ENCODE measurements at places on chromosomes 11 and 22.

DNA sequence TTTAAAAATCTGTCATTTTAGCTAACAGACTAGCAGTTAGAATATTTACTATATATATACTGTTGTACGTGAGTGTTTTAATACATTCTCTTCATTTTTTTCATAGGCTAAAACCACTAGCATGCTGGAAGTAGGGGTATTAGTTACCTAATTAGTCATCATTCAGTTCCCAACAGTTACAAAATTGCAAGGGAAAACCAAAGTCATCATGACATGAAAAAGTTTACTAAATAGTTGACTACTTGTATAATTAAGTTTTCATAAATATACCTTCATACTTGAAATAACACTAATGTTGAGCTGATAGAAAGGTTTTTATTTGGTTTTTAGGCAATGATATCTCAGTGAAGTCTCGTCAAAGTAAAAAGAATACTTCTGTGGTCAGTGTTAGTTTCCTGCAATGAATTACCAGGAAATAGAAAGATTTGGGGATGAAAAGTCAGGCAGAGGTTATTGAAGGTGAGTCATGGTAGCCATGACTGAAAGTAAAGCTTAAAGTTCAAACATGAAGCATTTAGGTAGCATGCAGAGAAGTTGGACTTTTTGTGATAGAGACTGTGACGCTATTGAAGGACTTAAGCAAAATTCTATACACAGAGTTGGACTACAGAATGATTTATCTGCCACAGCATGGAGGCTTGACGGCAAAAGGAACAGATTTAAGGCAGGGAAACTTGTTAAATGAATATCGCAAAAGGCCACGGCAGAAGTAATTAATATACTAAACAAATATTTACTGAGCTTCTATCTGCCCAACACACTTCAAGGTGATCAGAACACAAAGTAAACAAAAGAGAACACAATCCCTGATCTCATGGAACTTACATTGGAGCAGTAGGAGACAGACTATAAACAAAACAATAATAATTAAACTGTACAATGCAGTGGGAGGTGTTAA, 828.1 kb upstream of the FAT3 start:
- no peak for DNase-seq

DNA sequence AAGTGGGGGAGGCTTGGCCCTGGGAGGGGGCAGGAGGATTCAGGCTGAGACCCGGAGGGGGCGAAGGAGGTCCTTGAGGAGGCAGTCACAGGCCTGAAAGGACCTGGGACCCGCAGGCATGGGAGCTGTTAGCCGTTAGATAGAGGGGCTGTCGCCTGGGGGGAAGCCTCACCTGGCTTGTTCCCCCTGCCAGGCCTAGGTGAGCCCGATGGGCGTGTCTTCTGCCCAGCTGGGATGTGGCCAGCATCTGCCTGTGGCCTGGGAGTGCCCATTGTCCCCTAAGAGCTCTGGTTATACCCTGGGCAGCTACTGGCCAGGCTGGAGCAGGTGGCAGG, 1.8 kb upstream of the DUSP8 start:
- no peak for DNase-seq

DNA sequence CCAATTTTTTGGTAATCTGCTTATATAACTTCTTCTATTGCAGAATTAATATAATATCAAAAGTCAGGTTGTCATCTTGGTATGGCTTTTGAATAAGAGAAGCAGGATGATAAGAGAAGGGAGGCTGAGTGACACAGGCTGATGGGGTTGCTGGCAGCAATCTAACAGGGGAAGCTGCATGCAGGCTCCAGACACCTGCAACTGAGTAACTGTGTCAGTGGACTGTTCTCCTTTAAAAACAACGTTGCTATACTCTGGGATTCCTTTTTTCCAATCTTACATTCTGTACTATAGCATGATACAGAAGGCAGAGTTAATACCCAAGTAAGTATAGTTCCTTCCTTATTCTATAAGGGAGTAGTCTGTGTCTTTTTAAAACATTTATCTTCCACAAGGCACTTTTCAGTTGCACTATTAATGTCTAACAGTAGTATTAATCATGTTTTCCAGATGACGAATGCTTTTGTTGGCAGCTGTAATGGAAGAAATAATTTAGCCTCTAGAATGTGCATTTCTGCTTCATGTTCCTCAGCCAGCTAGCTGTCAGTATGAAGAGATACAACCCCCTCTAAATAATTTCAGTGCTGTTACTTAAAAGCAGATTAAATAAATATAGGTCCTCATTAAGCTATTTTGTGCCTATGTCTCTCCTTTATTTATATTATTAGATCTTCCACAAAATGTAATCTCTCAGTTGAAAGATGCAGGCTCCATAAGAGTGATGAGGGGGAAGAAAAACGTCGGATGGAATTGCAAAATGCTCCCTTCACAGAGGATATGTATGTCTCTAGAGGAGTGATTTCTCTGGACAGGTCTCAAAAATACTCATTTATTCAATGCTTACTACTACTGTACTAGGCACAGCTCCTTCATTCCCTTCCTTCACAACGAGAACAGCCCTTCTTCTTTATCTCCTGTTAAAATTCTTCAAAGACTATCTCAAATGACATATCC, 50.8 kb downstream of the ATG16L2 start:
- DNase-seq = no peak

DNA sequence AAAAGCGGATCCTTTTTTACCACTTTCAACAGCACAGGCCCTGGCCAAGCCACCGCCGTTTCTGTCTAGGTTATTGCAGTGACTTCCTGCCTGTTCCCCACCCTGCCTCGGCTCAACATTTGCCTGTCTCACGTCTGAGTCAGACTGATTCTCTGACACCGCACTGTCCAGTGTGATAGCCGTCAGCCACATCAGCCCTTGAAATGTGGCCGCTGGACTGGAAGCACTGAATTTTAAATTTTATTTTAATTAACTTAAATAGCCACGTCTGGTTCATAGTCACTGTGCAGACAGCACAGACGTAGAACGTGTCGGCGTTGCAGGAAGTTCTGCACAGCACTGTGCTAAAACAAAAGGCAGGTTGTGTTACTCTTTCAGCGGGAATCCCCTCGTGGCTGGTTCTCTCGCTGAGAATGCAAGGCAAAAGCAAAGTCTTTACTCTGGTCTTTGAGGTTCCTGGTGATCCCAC, 56.3 kb upstream of the ADSL start:
- DNase-seq = no peak

DNA sequence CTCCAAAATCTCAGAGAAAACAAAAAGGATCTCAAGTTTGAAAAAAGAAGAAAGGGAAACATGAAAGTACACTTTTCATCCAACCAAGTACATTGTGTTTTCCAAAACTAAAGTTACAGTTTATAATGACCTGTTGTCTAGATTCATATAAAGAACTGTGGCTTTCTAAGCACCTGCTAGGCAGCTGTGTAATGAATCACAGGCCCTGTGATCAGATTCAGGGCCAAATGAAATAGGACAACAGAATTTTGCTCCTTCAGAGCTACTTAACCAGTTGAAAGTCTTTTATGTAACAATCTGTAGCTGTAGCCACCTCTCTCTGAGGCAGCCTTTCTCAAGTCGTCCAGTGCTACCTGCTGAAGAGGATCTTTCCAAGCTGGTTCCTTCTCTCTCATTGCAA, 960.0 kb upstream of the RAG2 start:
- no peak for DNase-seq

GRCh38 chr11:64314805-64315561, 2.4 kb downstream of the TRMT112 start:
- no peak for DNase-seq

- no peak for DNase-seq
Measured at GRCh38 chr11:14203321-14203720, 155.7 kb downstream of the RRAS2 start.

GRCh38 chr11:60953781-60954180, 1.8 kb upstream of the SLC15A3 start:
- no peak for DNase-seq

DNA sequence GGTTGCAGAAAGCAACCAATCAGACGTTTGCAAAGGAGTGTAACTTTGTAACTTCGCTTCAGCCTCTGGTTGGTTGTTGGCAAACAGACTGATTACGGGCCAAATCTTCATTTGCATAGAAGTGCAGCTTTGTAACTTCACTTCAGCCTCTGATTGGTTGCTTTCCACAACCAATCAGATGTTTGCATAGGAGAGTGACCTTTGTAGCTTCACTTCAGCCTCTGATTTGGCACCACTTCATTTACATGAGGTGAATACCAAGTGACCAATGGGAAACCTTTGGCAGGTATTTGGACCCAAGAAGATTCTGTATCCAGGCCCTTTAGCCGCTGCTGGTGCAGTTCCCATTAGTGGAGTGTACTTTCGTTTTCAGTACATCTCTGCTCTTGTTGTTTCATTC, 16.0 kb downstream of the USP47 start:
- DNase-seq = no peak

DNA sequence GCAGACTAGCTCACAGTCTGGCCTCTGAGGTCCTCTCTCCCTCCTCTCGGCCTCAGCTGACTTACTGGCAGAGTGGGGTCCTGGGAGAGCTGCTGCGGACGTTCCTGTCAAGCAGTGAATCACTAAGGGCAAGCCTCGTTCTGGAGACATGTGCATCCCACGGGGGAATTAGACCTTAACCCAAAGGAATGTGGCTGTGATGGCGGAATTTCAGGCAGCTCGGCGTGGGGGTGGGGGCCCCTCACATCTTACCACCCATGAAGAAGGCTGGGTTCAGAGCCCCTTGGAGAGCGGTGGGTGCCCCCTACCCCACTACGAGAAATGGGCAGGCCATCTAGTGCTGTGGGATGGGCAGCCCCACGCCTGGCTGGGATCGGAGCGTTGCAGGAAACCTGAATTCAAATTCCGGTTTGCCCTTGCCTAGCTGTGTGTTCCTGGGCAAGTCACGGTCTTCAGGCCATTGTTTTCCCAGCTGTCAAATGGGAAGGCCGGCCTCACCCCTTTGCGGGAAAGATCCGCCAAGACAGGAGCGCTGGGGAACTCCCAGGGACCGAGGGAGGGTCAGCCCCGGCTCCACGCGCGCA, 554 bp downstream of the LRRC32 start:
- DNase-seq = no peak

GRCh38 chr11:73398132-73398526, 21.9 kb downstream of the RELT start:
- DNase-seq = no peak

GRCh38 chr11:91047882-91048281, 825.0 kb upstream of the CHORDC1 start:
- no peak for DNase-seq

DNA sequence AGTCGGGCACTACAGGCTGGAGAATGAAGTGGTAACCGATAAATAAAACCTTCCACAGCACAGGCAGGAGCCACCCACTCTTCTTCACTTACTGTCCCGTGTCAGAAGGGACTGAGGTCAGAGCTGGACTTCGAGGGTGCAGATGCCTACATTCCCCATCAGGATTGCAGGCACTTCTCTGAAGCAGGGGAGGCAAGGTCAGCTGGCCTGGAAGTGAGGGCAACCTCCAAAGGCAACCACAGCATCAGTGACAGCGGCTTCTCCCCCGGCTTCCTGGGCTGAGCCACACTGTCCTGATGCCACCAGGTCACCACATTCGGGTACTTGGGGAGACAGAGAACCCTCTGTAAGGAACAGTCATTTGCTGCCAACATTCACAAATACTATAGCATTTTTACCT, 22.7 kb downstream of the TCIRG1 start:
- DNase-seq = no peak

DNA sequence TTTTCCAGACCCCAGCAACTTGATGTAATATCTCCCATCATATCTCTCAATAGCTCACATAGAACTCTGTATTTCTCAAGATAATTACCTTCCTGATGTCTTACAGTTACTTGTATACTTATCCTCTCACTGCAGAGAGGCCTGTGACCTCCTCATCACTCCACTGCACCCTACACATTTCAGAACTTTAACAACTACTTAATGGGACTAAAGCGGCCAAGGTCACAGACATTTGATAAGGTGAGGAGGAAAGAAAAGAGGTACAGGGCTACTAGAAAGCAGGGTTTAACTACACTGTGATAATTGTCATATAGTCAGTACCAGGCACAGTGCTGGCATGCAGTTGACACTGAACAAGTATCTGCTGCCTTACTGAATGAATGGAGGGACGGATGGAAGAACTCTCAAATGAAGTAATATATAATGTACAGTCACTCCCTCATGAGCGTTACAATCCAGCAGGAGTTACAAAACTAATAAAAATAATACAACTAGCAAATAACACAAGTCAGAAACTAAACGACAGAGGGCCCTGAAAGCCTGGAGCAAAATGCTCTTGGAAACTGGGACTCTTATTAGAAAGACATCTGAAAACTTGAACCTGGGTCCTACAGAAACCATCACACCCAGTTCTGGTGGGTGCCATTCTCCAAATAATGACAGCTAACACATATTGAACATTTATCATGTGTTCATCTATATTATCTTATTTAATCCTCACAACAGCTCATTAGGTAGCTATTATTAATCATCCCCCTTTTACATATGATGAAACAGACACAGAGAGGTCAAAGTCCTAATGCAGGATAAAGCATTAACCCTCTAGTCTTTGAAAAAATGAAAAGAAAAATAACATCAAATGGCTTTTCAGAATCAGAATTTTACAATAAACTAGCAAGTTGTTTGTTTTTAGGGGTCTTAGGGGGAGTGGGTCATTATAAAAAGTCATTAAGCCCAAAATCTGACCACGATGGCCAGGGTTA, 14.3 kb downstream of the PI4KA start:
- DNase-seq = no peak

GRCh38 chr11:70397336-70397982, 870 bp upstream of the CTTN start:
- no peak for DNase-seq

- no peak for DNase-seq
Measured at GRCh38 chr11:2535673-2536439, 91.0 kb downstream of the KCNQ1 start.

DNA sequence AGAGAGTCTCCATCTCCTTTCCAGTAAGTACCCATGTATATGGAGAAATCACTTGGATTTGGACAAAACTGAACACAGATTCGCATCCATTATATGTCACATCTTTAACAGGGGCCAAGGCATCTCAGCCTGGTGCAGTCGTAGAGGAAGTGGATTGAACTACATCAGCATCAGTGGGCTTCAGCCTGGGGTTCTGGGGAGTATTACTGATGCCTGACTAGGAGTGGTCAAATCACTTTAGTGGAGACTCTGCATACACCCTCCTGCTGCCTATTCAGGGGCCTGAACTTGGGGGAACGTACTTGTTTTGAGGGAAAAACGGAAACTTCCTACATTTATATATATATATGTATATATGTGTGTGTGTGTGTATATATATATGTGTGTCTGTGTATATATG, 72.8 kb downstream of the GAB4 start:
- DNase-seq = no peak
